ENCODE measurements at places on chromosomes 2 and 18.

- DNase-seq, result no peak
Measured at GRCh38 chr2:181275643-181276070, 181.5 kb upstream of the ITGA4 start.

DNA sequence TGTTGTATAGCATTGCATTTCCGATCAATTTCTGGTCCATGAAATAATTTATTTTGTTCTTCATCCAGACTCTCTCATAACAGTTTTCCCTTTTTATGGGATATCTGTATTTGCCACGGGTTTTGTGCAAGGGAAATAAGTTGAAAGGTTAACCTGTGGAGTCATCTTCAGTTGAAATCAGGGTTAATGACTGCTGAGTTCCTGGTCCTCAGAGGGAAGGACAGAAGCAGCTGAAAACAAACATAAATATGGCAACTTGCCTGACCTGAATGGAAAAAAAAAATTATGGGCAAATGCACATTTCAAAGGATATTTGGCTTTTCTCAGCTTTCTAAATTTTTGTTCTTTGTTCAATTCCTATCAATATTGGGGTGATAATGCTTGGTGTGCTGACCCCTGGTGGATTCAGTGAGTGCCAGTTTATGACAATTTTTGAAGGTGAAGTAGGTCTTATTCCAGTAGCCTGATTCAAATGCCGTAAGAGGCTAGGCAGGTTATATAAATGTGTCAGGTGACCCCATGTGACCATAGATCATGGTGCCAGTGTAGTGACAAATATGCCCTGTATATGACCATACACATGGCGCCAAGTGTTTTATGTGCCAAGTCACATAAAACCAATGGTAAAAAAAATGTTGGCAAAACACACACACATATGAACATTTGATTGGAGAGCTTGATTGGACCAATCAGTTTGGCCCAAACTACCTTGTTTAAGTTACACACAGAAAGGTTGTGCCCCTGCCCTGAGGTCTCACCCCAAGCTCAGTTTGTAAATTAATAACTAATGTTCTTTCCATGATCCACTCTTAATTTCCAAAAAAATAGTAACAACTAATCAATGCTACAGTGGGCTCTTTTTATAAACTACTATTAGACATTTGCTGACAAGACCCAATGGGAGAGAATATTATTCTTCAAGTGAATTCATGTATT is 47.6 kb upstream of the FAM124B start:
- peak; percentile 31 for DNase-seq

- no peak for DNase-seq
Measured at GRCh38 chr2:31109633-31110192, 28.5 kb downstream of the GALNT14 start.

- DNase-seq, result no peak
Measured at GRCh38 chr2:139170406-139170805, 390.2 kb upstream of the NXPH2 start.

GRCh38 chr2:58019229-58019628 is 27.4 kb upstream of the VRK2 start:
- no peak for DNase-seq

- DNase-seq, result no peak
Measured at GRCh38 chr2:236803621-236804020, 234.0 kb downstream of the ACKR3 start.

DNA sequence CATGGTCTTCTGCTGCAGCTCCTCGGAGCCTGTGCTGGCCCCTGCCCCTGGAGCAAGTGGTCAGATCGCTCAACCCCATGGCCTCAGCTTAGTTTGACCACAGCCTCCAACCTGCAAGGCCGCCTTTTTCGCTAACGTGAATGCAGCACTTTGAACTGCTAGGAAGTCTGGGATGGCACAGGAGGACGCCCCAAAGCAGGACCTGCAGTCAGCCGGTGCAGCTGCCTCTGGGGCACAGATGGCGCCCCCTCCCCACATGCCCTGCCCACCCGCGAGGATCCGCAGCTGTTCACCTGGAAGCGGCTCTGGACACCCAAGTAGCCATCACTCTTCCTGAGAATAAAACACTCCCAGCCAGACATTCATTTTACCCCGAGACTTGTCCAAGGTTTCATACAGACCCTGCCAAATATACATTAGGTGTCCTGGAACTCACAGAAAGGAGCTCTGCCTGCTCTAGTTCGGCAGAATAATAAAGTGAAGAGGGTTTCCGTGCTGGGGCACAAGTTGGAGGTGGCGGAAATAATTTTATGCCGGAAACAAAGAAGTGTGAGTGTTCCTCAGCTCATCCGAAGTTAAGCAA is 510.1 kb downstream of the EIPR1 start:
- no peak for DNase-seq

- DNase-seq, result no peak
Measured at GRCh38 chr18:44786257-44786656, 105.6 kb downstream of the SETBP1 start.

DNA sequence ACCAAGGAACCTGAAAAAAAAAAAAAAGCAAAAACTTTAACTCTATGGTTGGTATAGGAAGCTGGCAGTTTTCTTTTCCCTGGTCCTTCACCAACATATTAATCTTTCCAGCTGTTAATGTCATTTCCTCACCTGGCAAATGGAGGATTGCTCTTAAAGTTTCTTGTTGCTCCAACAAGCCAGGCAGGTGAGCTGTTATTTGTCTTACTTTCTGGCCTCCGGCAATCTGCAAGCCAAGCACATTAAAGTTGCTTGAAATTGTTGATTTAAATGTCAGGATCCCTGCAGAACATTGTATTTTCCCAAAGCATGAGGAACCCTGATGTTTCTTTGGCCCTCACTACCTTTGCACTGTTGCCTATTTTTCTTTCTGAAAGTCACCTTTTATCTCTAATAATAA is 664.9 kb downstream of the METTL4 start:
- DNase-seq, result no peak

DNA sequence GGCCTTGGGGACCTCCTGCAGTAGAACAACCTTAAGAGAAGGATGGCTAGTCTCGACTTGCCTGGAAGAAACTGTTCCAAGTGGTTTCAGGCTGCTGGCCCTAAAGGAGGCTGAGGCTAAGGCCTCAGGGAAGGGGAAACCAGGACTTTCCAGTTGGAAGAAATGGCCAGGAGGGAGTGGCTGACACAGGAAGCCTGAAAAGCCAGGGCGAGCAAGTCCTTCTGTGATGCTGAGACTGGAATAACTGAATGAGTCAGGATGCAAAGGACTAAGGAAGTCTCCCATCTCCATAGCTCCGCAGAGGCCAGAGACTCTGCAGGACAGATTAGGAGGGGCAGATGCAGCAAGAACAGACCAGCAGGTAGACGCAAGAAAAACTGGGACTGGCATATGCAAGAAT is 7.4 kb downstream of the HTRA2 start:
- DNase-seq, result no peak

DNA sequence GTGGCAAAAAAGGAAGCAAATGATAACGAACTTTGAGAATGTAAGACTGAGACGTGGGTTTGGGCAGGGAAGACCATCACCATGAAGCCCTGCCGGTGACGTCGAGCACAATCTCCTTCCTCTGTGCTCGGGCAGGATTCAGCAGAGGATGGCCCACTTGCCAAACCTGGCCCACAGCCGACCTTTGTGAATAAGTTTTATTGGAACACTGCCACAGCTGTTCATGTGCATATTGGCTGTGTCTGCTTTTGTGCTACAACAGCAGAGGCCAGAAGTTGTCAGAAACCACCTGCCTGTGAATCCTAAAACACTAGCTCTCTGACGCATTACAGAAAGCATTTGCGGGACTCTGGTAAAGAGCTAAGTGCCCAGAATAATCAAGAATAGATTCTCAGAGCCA is 223.9 kb downstream of the MYT1L start:
- peak; percentile 52 for DNase-seq
